ENCODE measurements at places on chromosomes 1 and 21. TPM values are rescaled to one million over a fixed set of nuclear protein-coding genes. Genes with fewer than 3 reads are reported as not detected.

DNA sequence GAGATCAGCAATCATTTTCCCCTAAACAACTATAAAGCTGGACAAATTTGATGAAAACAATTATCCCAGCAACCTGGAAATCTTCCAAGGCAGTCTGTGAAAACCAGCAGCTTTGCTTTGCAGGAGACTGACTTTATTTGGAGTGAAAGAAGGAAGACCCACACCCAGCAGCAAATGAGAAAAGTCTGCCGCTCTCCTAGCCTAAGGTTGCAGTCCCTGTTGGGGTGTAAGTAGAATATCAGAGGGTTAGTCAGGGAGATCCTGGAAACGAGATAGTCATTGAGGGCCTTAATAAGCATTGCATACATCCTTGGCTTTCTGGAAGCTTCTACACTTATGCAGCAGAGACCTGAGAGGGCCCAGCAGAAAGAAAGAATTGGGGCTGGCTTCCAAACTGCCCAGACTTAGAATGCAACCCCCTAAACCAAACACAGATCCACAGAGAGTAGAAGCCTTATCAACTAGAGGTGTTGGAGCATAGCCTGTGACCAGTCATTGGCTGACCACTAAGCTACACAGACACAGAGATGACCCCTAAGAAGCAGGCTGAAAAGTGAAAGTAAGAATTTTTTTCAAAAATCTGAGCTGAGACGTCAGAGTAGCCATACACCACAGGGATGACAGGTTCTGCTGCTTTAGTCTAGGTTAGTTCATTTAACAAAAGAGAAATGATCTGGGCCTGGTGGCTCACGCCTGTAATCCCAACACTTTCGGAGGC, 98.3 kb downstream of the LYPLAL1 start:
- DNase-seq, result peak; percentile 41

ANKRD34A gene
- total RNA-seq, result 2.2 TPM

FAM177B gene
- not detected for total RNA-seq

DNA sequence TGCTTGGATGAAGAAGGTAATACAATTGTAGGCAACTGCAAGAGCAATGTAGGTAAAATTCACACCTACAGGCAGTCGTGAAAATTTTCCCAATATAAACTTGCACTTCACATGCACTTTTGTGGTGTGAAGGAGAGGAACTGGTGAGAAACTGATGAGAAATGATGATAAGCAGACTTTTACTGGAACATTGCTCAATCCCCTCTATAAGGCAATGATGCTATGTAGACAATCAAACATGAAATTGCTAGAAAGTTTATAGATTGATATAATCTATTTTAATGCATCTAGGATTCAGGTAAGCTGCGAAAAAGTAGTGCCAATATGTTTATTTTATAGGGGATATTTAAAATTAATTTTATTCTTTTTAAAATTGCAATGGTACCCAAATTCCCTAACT, 802.2 kb downstream of the KCNT2 start:
- DNase-seq, result no peak

FCER1A gene
- total RNA-seq, result not detected

DNA sequence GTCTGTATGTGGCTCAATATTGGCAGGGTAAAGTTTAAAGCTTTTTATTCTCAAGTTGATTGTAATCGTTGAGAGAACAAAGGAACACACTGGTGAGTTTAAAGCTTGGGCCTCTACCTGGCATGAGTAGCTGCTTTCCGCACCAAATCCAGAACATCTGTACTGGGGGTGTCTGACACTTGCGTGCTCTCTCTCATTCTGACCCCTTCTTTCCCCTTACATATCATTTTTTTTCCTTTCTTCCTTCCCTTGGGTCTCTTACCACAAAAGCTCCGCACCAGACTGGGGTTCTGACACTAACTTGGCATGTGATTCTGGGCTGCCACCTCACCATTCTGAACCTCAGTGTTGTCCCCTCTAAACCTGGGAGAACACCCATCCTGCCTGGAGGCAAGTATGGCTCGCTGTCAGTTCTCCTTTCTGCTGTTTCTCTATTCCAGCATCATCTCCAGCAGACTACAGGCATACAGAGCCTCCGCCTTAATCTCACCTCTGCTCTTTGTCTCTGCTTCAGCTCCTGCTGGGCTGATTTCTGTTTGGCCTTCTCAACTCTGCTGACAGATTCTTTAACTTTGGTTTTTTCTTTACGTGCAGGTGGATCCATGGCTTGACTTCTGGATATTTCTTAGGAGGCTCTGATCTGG, 859 bp upstream of the ERMAP start:
- DNase-seq, result peak; percentile 11

FALEC gene
- total RNA-seq, result not detected

- DNase-seq, result no peak
Measured at GRCh38 chr21:24785033-24785432, 822.2 kb downstream of the MRPL39 start.

CRABP2 gene
- total RNA-seq, result 1.1 TPM

DNA sequence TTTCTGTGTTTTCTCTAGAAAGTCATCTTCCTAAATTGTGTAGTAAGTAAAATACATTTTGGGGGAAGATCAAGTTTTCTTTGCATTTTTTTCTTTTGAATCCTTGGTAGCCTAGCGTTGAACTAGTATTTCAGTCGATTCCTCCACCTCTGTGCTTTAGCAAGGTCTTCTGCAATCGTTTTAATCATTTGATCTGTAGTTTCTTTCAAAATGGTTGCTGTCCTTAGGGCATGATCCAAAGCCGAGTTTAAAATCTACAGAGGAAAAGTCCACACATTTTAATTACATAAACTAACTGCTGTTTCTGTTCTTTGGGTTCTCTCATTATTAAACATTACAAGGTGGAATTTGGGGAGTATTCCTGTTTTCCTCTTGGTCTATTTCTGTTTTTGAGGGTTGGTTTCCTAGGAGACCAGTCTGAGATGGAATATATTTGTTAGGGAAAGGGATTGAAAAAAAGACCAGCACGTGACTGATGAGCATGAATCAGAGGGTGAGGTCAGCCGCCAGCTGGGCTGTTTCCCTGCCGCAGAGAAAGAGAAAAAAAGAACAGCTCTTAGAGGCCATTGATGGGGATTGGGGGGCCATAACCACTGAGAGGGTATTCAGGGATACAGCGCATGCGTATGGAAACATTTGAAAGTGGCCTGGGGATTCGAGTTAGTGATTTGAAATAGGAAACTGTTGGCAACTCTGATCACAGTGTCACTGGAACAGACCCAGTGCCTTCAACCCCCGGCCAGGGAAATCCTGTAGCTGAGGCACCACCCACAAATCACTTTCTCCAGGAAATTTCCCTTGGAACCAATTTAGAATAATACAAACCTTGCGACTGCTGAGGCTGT, 40.6 kb downstream of the AKNAD1 start:
- DNase-seq, result peak; percentile 51

CYP4A22 gene
- total RNA-seq, result not detected

DNA sequence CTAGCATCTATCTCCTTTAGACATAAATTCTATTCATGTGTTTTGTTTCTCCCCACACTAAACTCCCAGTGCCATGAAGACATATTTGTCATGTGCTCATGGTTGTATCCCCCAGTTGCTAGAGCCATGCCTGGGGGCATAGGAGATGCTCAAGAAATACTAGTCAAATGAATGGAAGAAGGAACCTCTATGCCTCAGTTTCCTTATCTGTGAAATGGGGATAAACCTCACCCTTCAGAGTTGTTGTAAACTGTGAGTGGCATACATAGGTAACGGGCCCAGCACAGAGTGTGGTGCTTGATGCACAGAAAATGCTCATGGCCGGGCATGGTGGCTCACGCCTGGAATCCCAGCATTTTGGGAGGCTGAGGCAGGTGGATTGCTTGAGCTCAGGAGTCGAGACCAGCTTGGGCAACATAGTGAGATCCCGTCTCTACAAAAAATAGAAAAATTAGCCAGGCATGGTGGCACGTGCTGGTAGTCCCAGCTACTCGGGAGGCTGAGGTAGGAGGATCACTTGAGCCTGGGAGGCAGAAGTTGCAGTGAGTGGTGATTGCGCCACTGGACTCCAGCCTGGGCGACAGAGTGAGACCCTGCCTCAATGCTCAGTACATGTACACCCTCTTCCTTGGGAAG, 8.7 kb downstream of the LDLRAD2 start:
- no peak for DNase-seq

TAGLN2 gene
- 198 TPM for total RNA-seq

GPR161 gene
- total RNA-seq, result 22.0 TPM

- DNase-seq, result peak; percentile 3
Measured at GRCh38 chr1:166391279-166392066, 224.7 kb upstream of the FAM78B start.
